Muscle of back (tissue), 13 donors: ENCODE measurements at places on chromosomes 7 and 10. TPM values are rescaled to one million over a fixed set of nuclear protein-coding genes. Genes with fewer than 3 reads are reported as not detected.

The C7orf57 gene
- polyA plus RNA-seq, result 0.11 TPM

The PSAP gene
- polyA plus RNA-seq, result 480 TPM

The SFMBT2 gene
- polyA plus RNA-seq, result 7.6 TPM

The GPR26 gene
- not detected for polyA plus RNA-seq

The HOXA4 gene
- polyA plus RNA-seq, result 12.7 TPM
